Ascending aorta (tissue), 2 donors: ENCODE measurements at places on chromosomes 5 and 9.

DNA sequence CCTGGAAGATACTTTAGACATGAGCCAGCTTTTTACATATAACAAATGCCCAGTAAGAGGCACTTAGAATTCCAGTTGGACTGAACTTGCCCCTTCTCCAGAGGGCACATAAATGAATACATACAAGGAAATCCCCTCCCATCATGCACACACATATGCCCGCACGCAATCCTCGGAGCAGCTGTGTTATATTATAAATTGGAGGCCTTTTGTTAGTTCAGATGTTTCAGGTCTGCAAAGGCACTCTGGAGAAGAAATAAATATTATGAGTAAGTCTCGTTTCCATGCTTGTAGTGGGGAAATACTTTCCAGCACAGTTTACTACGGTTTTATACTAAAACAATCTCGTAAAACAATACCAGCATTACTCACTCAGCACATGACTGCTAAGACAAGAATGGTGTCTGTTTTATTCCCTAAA is 17.6 kb upstream of the MUSK start:
- H3K36me3 ChIP-seq = no peaks in the 10 kb centered on the region
- DNase-seq = peak; percentile 77
- peaks cover 13% of the 10 kb centered on the region for H3K4me1 ChIP-seq
- H3K27ac ChIP-seq = peak overlapping the region; percentile 64
- H3K4me3 ChIP-seq = no peak overlapping the region

- no peak overlapping the region for H3K27ac ChIP-seq
- no peak for DNase-seq
- H3K4me3 ChIP-seq = no peak overlapping the region
- no peaks in the 10 kb centered on the region for H3K27me3 ChIP-seq
- H3K36me3 ChIP-seq = no peaks in the 10 kb centered on the region
- H3K4me1 ChIP-seq = no peaks in the 10 kb centered on the region
Observed at GRCh38 chr9:122780026-122780425, 8.7 kb upstream of the OR5C1 start.

GRCh38 chr9:23557689-23558088 is 268.4 kb downstream of the ELAVL2 start:
- no peak for DNase-seq
- no peaks in the 10 kb centered on the region for H3K27me3 ChIP-seq
- H3K36me3 ChIP-seq = no peaks in the 10 kb centered on the region

DNA sequence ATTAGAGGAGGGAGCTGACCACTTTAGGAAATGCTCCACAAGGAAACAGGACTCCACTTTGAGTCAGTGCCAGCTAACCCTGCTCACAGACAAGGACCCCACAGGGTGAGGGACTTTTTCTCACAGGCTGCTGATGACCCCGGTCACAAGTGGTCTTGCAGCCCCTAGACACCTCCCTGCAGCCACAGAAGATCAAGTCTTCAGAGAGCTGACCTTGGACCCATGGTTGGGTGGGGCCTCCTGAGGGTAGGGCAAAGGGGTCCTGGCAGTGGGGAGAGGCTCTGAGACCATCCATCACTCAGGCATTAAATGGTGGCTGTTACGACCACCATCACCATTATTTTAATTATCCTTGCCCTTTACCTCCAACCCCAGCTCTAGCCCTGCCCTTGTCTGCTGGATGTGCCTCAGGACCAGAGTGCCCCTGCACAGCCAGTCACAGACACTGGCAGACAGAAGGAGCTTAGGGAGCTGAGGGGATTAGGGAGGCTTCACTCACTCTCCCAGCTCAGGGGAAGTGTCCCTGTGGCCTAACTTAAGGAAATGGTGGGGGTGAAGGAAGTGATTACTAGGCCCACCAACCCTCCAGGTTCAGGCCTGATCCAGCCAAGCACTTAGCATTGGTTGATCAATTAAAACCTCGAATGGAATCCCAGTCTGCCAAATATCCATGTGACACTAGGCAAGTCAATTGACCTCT is 1.6 kb downstream of the ACSL6 start:
- H3K27ac ChIP-seq = no peak overlapping the region
- peaks cover 7% of the 10 kb centered on the region for H3K27me3 ChIP-seq
- peaks cover 5% of the 10 kb centered on the region for H3K4me1 ChIP-seq
- no peak overlapping the region for H3K4me3 ChIP-seq
- no peak for DNase-seq
- no peaks in the 10 kb centered on the region for H3K36me3 ChIP-seq

GRCh38 chr5:151721087-151721646 is 34.5 kb upstream of the SPARC start:
- DNase-seq = no peak
- no peaks in the 10 kb centered on the region for H3K36me3 ChIP-seq
- H3K27ac ChIP-seq = peak overlapping the region; percentile 44

GRCh38 chr9:27489087-27489876 is 34.8 kb upstream of the IFNK start:
- no peak for DNase-seq
- no peaks in the 10 kb centered on the region for H3K27me3 ChIP-seq
- H3K4me3 ChIP-seq = no peak overlapping the region

DNA sequence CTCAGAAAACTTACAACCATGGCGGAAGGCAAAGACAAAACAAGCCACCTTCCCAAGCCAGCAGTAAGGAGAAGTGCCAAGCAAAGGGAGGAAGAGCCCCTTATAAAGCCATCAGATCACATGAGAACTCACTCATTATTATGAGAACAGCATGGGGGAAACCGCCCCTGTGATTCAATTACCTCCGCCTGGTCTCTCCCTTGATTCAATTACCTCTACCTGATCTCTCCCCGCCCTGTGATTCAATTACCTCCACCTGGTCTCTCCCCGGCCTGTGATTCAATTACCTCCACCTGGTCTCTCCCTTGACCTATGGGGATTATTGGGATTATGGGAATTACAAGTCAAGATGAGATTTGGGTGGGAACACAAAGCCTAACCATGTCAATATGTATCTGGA is 467.3 kb upstream of the FTMT start:
- no peak overlapping the region for H3K27ac ChIP-seq
- no peak overlapping the region for H3K4me3 ChIP-seq
- no peaks in the 10 kb centered on the region for H3K4me1 ChIP-seq

DNA sequence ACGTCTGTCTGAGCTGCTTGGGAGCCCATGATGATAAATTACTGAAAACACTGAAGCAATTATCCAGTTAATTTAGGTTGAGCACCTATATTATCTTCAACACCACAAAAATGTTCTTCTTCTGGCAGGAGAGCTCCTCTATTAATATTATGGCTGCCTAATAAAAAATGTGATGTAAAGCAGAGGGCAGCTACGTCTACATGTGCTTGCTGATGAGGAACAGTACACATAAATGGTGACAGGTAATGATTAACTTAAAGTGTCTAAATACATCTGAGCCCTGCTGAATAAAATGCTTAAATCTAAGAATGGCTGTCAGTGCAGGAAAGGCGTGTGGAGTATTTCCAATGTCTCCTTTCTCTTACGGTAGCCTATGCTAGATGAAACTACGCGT is 131.3 kb upstream of the NR3C1 start:
- H3K27me3 ChIP-seq = no peaks in the 10 kb centered on the region
- no peak overlapping the region for H3K4me3 ChIP-seq
- H3K4me1 ChIP-seq = no peaks in the 10 kb centered on the region
- H3K27ac ChIP-seq = no peak overlapping the region
- H3K36me3 ChIP-seq = no peaks in the 10 kb centered on the region
- DNase-seq = no peak

DNA sequence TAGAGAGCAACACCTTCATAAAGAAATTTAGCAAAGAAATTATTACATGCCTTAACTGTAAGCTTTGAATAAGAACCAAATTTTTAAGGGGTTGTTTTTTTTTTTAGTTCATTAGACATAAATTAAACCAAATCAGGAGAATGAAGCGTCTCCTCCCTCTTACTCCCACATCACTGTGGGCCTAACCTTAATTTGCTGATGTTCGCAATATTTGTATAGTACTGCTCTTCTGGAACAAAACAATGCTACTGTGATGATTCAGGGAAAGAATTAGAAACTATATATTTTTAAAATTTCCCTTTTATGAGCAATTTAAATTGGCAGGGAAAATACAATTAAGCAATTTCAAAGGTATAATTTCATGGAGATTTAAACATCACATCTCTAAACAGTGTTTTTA is 275.0 kb upstream of the C9orf72 start:
- no peaks in the 10 kb centered on the region for H3K4me1 ChIP-seq
- H3K27me3 ChIP-seq = no peaks in the 10 kb centered on the region
- H3K36me3 ChIP-seq = no peaks in the 10 kb centered on the region
- H3K4me3 ChIP-seq = no peak overlapping the region

DNA sequence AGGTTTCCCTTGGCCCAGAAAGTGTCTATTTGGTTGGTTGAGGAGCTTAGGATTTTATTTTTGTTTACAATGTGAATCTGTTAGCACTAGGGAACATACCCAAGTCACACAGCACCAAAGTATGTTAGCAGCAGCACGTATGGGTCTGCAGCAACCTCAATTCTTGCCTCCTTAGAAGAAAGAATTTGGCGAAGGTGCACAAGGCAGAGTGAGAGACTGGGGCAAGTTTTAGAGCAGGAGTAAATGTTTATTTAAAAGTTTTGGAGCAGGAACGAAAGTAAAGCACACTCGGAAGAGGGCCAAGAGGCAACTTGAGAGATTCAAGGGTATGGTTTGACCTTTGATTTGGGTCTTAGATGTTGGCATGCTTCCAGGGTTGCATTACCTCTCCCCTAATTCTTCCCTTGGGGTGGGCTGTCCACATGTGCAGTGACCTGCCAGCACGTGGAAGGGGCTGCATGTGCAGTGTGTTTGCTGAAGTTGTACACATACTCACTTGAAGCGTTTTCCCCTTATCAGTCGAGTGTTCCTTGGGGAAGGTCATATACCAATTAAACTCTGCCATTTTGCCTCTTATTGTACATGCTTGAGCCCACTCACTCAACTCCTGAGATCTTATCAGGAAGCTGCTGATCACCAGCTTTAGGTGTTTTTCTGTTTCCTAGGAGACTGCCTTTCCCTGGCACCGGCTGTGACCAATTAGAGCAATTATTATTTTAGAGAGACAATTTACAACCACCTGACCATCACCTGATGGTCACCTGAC is 64.9 kb upstream of the SHC3 start:
- H3K36me3 ChIP-seq = no peaks in the 10 kb centered on the region
- no peak overlapping the region for H3K4me3 ChIP-seq
- H3K27me3 ChIP-seq = no peaks in the 10 kb centered on the region
- H3K27ac ChIP-seq = no peak overlapping the region
- DNase-seq = no peak

DNA sequence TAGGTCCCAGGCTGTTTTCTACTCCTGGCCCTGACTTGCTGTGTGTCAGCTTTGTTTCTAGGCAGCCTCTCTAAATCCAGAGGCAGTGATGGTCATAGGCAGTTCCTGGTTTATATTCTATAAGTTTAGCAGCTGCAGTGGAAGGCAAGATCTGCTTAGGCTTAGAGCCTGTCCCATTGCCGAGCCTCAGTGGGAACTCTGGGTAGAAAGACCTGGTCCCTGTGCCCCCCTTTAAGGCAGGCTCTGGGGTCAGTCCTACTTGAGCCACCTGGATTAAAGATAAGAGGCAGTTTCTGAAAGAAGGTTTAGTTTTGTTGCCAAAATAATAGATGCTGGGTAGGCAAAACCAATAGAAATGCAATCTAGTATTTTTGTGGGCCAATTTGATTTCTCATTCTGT is 13.6 kb downstream of the MCCC2 start:
- H3K27ac ChIP-seq = peak overlapping the region; percentile 73
- H3K4me1 ChIP-seq = no peaks in the 10 kb centered on the region
- H3K27me3 ChIP-seq = no peaks in the 10 kb centered on the region
- DNase-seq = no peak
- peaks cover 45% of the 10 kb centered on the region for H3K36me3 ChIP-seq
- H3K4me3 ChIP-seq = no peak overlapping the region

DNA sequence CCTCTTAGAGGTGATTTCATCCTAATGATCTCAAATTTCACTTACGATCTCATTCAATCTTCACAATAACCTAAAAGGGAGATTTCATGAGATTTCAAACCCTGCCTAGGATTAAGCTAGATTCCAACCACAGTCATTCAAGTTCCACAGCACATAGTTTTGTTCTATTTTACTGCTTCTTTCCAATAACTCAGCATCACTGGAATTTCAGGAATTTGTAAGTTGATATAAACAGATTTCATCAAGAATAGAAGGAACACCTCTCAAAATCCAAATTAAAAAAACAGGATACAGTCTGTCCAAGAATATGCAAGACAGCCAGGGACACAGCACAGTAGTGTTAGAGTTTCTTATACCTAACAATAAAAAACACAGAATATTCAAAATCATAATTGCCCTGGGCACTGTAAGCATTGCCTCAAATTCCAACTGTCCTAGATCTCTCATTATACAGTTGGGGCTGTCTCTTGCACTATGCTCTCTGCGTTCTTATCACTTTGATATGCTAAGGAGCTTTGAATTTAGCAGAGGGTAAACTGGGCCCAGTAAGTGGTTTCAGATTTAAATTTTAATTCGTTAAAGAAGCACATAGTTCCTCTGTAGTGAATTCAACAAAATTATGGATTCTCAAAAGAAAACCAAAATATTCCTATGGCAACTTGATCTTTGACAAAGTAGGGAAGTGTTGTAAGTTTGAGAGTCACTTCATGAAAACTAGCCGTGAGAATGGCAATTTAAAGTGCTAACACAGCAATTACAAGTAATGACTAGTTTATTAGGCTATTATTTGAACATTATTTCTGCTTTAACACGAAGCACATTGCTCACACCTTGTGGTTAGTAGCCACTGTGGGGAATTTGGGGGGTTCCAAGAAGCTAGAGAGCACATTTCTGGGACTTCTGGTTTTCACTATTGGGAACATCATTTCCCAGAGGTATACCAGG is 478.6 kb upstream of the C9orf72 start:
- no peaks in the 10 kb centered on the region for H3K36me3 ChIP-seq
- no peak for DNase-seq

GRCh38 chr5:179270581-179271427 is 74.5 kb downstream of the ADAMTS2 start:
- no peaks in the 10 kb centered on the region for H3K27me3 ChIP-seq
- H3K4me3 ChIP-seq = no peak overlapping the region
- peaks cover 39% of the 10 kb centered on the region for H3K4me1 ChIP-seq
- no peaks in the 10 kb centered on the region for H3K36me3 ChIP-seq
- H3K27ac ChIP-seq = peak overlapping the region; percentile 64

DNA sequence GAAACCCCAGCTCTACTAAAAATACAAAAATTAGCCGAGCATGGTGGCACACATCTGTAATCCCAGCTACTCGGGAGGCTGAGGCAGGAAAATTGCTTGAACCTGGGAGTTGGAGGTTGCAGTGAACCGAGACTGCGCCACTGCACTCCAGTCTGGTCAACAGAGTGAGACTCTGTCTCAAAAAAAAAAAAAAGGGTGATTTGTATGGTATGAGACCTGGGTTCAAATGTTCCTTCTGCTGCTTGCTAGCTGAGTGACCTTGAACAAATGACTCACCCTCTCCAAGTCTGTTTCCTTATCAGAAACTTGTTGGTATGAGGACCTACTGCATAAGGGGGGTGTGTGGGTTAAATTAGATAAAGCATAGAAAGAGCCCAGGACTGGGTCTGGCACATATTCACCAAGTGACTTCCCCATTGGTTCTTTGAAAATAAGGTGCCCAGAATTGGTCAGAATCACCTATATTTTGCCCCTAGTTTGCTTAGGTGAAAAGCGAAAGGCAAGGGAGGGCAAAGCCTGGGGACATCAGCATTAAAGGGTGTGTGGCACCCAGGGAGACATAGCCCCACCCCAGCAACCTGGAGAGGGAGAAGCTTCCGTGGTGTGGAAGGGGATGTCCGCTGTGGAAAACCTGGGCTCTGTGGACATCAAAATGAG is 9.9 kb downstream of the SLC25A25 start:
- H3K36me3 ChIP-seq = no peaks in the 10 kb centered on the region
- no peaks in the 10 kb centered on the region for H3K27me3 ChIP-seq
- no peak overlapping the region for H3K27ac ChIP-seq
- peaks cover 34% of the 10 kb centered on the region for H3K4me1 ChIP-seq
- no peak for DNase-seq

GRCh38 chr5:65480306-65480865 is 1.3 kb downstream of the ADAMTS6 start:
- peaks cover 3% of the 10 kb centered on the region for H3K4me1 ChIP-seq
- H3K27me3 ChIP-seq = no peaks in the 10 kb centered on the region
- H3K36me3 ChIP-seq = no peaks in the 10 kb centered on the region
- DNase-seq = peak; percentile 87
- H3K4me3 ChIP-seq = peak overlapping the region; percentile 69
- peak overlapping the region; percentile 92 for H3K27ac ChIP-seq
